Naive thymus-derived CD8-positive, alpha-beta T cell (primary cell): ENCODE measurements at places on chromosomes 7 and 10. TPM values are rescaled to one million over a fixed set of nuclear protein-coding genes. Genes with fewer than 3 reads are reported as not detected.

GRCh38 chr7:67359900-67360299 lies 363.3 kb downstream of the TYW1 start:
- DNase-seq: no peak

- no peak for DNase-seq
Observed at GRCh38 chr7:150377635-150378034, 1.5 kb upstream of the ZNF775 start.

GNAT3 gene
- not detected for total RNA-seq

DNA sequence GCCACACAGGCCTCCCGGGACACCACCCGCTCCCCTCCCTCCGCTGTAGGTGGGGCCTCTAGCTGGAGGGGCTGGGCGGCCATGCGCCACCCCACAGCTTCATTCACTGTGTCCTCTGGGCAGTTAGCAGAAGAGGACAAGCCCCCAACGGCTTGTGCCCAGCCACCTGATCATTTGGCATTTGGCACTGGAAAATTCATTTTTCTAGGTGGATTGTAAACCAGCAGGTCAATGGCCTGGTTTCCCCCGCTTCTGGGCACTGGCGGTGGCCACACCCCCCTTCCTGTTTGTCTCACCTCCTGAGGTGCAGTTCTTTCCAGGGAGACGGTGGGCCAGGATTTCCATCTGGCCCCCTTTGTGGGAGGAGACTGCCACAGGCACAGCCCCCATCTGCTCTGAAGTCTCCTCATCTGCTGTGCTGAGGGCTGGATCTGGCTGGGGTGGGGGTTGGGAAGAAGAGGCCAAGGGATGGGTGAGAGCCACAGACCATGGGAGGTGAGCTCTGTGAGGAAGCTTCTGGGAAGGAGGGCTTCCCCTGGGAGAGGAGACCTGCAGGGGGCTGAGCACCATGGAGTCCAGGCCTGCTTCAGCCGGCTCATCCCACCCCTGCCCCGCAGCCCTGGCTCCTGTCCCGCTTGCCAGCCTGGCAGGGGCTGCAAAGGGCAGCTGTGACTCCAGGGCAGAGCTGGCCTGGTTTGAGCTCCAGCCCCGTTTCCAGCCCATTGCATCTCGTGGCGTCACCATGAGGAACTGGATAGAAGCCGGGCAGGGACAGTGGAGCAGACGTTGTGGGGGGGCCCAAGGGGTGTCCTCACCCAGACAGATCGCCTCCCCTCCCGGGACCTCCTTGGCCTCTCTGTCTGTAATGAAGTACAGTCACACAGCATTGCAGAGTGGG lies 40.1 kb upstream of the SLC29A3 start:
- no peak for DNase-seq

- no peak for DNase-seq
Observed at GRCh38 chr7:101306307-101306706, 15.3 kb downstream of the IFT22 start.

DNA sequence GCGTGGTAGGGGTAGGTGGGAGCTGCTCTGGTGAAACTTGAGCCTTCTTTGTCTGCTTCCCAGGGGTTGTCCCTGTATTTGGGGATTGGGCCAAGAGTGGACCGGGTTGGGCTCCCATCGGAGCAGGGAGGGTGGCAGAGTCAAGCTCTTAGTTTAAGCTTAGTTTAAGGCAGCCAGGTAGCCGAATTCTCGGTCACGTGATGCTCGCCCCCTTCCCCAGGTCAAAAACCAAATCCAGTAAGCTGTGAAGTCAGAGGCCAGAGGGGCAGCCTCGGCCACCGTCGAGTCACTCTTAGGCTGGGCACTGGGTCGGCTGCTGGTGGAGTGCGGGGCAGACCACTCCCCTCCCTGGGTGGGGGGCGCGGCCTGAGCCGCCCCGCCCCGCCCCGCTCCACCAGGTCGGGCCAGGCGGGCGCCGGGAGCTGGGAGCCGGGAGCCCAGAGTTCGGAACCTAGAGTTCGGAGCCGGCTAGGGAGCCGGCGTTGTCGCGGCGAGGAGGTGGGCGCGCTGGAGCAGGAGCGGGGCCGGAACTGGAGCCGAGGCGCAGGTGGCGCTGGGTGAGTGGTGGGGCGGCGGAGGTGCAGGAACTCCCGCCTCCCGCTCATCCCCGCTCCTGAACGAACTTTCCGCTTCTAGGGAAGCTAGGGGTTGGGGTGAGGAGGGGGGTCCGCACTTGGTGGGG lies 2.8 kb upstream of the LZTS2 start:
- DNase-seq: no peak

DNA sequence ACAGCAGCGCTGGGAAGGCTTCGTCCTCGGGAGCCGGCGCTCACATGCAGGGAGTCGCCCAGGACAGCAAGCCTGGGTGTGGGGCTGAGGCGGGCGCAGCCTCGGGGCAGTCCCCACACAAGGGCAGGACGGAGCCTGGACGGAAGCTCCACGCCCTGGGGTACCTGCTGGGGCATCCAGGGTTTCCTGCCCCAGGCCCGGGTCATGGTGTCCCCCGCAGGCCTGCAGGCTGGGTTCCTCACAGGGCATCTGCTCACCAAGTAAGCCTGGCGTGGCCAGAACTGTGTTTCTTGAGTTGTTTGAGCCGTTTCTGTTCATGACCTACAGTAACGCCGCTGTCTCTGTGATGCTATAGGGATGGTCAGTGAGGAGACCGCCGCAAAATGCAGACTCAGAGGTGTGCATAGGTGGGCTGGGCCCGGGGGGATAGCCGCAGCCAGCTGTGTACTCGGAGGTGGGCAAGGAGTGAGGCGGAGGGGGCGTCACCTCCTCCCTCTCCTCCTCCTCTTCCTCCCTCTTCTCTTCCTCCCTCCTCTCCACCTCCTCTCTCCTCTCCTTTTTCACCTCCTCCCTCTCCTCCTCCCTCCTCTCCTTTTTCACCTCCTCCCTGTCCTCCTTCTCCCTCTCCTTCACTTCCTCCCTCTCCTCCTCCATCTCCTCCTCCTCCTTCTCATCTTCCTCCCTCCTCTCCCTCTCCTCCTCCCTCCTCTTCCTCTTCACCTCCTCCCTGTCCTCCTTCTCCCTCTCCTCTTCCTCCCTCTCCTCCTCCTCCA lies 438.9 kb downstream of the DNAJB6 start:
- DNase-seq: no peak

ANKRD1 gene
- total RNA-seq: not detected

SPOCK2 gene
- 566 TPM for total RNA-seq

DNA sequence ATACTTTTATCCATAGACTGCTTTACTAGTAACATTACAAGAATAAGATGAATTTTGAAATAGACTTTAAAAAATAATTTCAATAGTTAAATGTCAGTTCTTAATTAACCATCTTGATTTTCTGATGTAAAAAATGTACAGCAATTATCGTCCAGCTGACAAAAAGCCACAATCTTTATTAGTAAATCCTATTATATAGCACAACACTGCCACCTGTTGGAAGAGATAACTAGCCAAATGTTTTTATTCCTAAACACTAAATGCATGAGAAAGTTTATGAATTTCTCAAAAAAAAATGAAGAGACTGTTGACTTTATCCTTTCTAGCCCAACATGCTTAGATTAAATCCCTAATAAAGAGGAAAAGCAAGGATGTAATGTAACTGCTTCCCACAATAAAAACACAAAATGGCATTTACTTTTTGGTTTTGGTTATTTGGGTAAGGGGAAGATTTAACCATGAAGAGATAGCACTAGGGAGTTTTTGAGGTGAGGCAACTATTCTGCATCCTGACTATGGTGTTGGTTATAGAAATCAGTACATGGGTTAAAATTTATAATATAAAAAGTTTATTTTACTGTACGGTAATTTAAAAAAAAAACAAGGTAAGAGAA lies 8.0 kb downstream of the COA1 start:
- no peak for DNase-seq

TMEM225B gene
- 2.3 TPM for total RNA-seq

RALA gene
- total RNA-seq: 44.9 TPM

CYP2W1 gene
- not detected for total RNA-seq

EPDR1 gene
- total RNA-seq: 0.71 TPM

NME8 gene
- total RNA-seq: not detected

DNA sequence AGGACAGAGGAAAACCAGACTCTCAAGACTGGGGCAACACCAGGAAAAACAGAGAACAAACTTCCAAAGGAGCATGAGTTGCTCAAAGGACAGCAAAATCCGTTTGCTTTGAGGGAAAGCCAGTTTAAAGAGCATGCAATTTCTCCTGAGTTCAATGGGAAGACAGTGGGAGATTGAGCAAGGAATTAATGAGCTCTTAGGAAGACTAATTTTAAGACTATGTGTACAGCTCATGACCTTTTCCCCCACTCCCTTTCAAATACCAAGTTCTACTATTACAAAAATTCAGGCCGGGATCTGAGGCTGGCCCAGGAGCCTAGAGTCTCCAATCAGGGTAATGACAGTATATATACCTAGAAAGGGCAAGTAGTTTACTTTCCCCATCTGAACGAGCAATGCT lies 79.2 kb downstream of the EPDR1 start:
- no peak for DNase-seq

DNA sequence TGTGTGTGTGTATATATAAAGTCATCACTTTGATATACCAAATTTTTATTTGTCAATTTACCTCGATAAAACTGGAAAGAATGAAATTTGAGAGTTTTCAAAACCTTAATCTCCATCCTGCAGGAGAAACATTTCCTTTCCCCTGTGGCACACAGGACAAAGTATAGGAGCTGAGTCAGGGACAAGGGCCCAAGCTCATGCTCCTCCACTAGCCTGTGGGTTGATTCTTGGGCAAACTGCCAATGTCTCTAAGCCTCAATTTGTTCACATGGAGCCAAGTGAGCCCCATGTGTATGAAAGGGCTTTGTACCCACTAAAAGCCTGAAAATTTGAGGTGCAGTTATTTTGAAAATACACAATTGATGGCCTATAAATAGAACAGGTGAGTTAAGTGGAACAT lies 60.3 kb upstream of the IL6 start:
- no peak for DNase-seq

GRCh38 chr10:43871545-43871944 lies 222.9 kb upstream of the ZNF32 start:
- no peak for DNase-seq

- DNase-seq: no peak
Observed at GRCh38 chr10:51789903-51790302, 90.5 kb upstream of the CSTF2T start.

DNA sequence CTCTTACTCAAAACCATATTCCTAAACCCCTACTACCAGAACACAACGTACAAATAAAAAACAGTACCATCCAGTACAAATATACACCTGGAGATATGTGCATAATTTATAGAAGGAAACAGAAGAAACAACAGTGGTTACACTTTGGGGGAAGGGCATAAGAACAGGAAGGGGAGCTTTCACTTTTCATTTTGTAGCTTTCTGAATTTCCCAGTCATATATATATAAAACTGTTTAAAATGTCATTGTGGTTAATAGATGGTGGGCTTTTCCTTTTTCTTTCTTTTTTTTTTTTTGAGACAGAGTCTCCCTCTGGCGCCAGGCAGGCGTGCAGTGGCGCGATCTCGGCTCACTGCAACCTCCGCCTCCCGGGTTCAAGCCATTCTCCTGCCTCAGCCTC lies 47.2 kb downstream of the MALSU1 start:
- DNase-seq: no peak

DNA sequence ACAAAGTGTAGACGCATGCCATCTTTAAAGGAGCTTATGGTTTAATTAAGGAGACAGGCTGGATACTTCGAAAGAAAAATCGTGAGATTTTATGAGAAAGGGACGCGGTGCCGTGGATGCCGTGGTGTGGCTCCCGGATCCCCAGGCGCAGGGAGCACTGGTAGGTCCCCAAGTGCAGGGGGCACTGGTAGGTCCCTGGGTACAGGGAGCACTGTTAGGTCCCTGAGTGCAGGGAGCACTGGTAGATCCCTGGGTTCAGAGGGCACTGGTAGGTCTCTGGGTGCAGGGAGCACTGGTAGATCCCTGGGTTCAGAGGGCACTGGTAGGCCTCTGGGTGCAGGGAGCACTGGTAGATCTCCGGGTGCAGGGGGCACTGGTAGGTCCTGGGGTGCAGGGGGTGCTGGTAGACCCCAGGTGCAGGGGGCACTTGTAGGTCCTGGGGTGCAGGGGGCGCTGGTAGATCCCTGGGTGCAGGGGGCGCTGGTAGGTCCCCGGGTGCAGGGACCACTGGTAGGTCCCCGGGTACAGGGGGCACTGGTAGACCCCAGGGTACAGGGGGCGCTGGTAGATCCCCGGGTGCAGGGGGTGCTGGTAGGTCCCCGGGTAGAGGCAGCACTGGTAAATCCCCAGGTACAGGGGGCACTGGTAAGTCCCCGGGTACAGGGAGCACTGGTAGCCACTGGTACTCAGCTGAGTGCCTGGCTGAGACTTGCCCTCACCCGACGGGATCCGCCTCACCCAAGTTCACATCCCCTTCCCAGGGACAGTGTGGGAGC lies 14.1 kb downstream of the PRKAG2 start:
- DNase-seq: no peak

- no peak for DNase-seq
Observed at GRCh38 chr10:130018730-130019185, 54.7 kb upstream of the EBF3 start.
